ENCODE measurements at places on chromosomes 1 and 21. TPM values are rescaled to one million over a fixed set of nuclear protein-coding genes. Genes with fewer than 3 reads are reported as not detected.

C1QTNF12 gene
- polyA plus RNA-seq, result 7.0 TPM

RABGGTB gene
- 96.2 TPM for polyA plus RNA-seq

DENND2C gene
- 4.5 TPM for polyA plus RNA-seq

ESPN gene
- polyA plus RNA-seq, result 10.4 TPM

CRYAA gene
- polyA plus RNA-seq, result 0.47 TPM

ATP1A4 gene
- polyA plus RNA-seq, result not detected

STUM gene
- 1.2 TPM for polyA plus RNA-seq

ERG gene
- polyA plus RNA-seq, result 22.1 TPM

CELA3A gene
- not detected for polyA plus RNA-seq

DMBX1 gene
- not detected for polyA plus RNA-seq

TFAP2E gene
- polyA plus RNA-seq, result 0.60 TPM

ADORA1 gene
- polyA plus RNA-seq, result 8.0 TPM

CDK11B gene
- polyA plus RNA-seq, result 42.3 TPM

GPR157 gene
- polyA plus RNA-seq, result 1.5 TPM

TPTE gene
- polyA plus RNA-seq, result not detected

Data from right renal cortex interstitium (tissue), 3 donors.